Sigmoid colon (tissue), 7 donors: ENCODE measurements at places on chromosomes 4 and X.

- peaks cover 41% of the 10 kb centered on the region for H3K4me1 ChIP-seq
- H3K27me3 ChIP-seq = no peaks in the 10 kb centered on the region
- H3K27ac ChIP-seq = peak overlapping the region; percentile 64
- H3K4me3 ChIP-seq = no peak overlapping the region
Observed at GRCh38 chrX:57900975-57901374, 9.3 kb downstream of the ZXDA start.

DNA sequence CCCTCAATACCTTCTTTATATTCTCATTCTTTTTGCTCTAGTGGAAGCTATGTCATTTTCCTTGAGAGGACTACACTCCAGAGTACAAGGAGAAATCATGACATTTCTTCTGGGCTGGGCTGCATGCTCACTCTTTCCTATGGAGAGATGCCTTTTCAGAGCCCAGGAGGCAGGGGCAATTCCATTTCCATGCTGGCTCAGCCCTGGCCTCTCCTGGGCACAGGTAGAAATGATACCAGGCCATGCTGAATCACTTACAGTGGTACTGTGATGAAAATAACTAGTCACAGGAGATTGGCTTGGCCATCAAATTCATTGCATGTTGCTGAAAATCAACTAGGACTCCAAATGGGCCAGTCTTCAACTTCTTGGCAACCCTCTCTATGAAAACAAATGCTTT, 34.0 kb upstream of the PPARGC1A start:
- DNase-seq = no peak
- H3K4me1 ChIP-seq = no peaks in the 10 kb centered on the region
- no peaks in the 10 kb centered on the region for H3K36me3 ChIP-seq

DNA sequence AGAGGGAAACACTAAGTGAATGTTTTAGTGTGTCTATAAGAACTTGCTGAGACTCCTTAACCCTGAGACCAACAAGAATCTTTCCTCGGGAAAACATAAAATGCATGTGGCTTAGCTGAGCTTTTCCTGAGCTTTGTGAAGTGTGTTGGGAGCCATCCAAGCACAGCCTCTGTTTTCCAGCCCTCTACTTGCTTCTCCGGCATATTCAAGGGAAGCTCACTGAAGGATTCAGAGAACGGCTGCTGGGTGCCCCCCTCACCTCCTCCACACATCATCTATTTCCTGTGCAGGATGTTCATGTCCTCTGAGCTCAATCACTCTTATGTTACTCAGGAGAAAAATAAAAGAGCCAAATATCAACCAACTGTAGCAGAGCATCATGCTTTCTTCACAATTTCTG, 492.1 kb downstream of the IL15 start:
- peak; percentile 66 for DNase-seq
- no peak overlapping the region for H3K4me3 ChIP-seq
- peak overlapping the region; percentile 47 for H3K27ac ChIP-seq
- no peaks in the 10 kb centered on the region for H3K36me3 ChIP-seq
- H3K27me3 ChIP-seq = no peaks in the 10 kb centered on the region

DNA sequence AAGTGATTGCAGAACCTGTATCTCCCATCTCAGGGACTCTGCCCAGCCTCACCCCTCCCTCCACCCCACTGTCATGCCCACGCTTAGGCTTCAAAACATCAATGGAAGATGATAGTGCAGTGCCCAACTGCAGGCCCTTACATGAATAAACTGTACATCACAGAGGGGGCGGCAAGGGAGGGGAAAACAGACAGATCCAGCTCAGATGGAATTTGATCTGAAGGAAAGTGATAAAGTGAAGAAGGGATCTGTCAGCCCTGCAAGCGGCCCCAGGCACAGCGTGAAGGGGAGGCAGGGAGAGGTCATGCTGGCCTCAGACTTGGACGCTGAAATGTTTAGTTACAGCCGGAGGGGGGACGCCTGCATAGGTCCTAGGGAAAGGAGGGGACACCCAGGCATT, 38.5 kb downstream of the GYG2 start:
- no peak for DNase-seq
- no peaks in the 10 kb centered on the region for H3K36me3 ChIP-seq
- no peak overlapping the region for H3K27ac ChIP-seq
- no peaks in the 10 kb centered on the region for H3K27me3 ChIP-seq
- no peaks in the 10 kb centered on the region for H3K4me1 ChIP-seq

DNA sequence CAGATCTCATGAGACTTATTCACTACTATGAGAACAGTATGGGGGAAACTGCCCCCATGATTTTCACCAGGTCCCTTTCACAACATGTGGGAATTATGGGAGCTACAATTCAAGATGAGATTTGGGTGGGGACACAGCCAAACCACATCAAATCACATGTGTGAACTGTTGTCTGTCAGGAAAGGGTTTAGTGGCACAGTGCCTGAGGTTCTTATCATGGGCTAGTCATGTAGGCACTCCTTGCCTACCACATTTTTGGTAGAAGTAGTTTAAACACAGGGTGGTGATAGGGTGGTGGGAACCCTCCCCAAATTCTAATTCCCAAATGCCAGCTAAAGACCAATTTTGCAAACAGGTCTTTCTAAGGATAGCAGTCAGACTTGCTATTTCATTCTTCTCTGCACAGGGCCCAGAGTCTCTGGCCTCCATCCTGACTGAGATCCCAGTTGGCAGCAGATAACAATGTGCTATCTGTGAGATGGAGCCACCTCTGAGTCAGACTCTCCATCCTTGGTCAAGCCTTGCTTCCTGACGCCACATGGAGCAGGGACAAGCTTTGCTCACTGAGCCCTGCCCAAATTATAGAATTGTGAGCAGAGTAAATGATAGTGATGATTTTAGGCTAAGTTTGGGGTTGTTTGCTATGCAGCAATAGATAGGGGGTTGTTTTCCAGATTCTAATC, 33.5 kb upstream of the SETD7 start:
- H3K4me3 ChIP-seq = no peak overlapping the region
- H3K4me1 ChIP-seq = no peaks in the 10 kb centered on the region
- H3K27me3 ChIP-seq = no peaks in the 10 kb centered on the region
- no peak for DNase-seq

DNA sequence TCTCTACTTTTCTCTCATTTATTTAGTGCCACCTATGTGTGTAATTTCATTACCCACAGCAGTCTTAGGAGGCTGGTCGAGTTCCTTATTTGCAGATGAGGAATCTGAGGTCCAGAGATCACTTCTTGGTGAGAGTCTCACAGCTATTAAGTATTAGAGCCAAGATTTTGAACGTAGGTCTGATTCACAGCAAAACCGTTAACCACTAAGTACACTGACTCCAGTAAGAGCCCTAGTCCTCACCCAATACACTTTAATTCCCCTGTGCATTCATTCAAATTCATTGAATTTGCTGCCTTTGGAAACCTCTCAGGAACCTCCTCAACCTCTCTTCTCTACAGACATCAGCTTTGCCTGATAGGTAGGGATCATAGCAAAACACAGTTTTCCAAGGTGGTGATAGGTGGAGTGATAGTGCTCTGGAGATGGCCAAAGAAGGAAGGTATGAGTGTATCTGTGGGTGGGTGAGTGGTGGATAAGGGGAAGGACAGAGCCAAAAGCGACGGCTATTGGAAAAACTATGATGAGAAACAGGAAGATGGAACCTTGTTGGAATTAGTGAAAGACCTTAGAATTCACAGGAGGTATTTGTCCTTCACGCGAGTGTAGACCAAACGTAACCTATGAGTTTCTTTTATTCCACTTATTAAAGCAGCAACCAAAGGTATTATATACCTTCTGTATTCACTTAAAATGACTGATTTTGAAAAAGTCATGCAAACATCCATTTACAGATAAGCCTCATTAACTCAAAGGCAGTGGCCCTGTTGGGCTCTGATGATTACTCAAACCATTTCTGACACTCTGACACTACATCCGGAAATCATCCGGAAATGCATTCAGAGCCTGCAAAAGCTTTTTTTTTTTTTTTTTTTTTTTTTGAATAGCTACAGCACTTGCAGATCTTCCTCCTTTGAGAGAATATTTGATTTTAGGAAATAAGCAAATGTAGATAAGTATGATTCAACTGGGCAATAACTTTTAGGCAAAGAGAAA, 6.3 kb downstream of the FMR1 start:
- no peak overlapping the region for H3K27ac ChIP-seq
- H3K36me3 ChIP-seq = no peaks in the 10 kb centered on the region
- no peak for DNase-seq
- H3K27me3 ChIP-seq = no peaks in the 10 kb centered on the region
- peaks cover 11% of the 10 kb centered on the region for H3K4me1 ChIP-seq

- H3K36me3 ChIP-seq = no peaks in the 10 kb centered on the region
- H3K4me1 ChIP-seq = peaks cover 14% of the 10 kb centered on the region
- H3K27me3 ChIP-seq = no peaks in the 10 kb centered on the region
- H3K27ac ChIP-seq = no peak overlapping the region
- H3K4me3 ChIP-seq = no peak overlapping the region
- no peak for DNase-seq
Observed at GRCh38 chr4:8227771-8228318, 28.8 kb downstream of the SH3TC1 start.

GRCh38 chrX:21412883-21413282, 38.7 kb downstream of the CNKSR2 start:
- H3K36me3 ChIP-seq = no peaks in the 10 kb centered on the region
- H3K4me1 ChIP-seq = no peaks in the 10 kb centered on the region
- H3K4me3 ChIP-seq = no peak overlapping the region
- H3K27me3 ChIP-seq = no peaks in the 10 kb centered on the region
- no peak overlapping the region for H3K27ac ChIP-seq

DNA sequence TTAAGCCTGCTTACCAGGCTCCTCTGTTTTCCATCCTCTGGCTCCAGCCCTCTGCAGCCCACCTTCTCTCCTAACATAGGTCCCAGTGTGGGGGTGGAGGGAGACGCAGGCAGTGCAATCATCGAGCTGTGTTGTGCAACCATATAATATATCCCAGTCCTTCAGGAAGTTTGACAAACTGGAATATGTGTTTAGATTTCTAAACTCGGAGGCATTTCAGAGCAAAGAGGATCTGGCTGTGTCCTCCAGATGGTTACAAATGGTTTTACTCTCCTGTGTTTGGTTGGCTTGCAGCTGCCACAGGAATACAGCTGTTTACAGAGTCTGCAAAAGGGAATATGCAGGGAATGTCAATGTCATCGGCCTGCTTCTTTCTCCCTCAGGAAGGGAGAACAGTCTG, 195.3 kb upstream of the LNX1 start:
- DNase-seq = peak; percentile 71
- H3K27ac ChIP-seq = peak overlapping the region; percentile 34
- no peaks in the 10 kb centered on the region for H3K36me3 ChIP-seq
- H3K4me3 ChIP-seq = no peak overlapping the region

DNA sequence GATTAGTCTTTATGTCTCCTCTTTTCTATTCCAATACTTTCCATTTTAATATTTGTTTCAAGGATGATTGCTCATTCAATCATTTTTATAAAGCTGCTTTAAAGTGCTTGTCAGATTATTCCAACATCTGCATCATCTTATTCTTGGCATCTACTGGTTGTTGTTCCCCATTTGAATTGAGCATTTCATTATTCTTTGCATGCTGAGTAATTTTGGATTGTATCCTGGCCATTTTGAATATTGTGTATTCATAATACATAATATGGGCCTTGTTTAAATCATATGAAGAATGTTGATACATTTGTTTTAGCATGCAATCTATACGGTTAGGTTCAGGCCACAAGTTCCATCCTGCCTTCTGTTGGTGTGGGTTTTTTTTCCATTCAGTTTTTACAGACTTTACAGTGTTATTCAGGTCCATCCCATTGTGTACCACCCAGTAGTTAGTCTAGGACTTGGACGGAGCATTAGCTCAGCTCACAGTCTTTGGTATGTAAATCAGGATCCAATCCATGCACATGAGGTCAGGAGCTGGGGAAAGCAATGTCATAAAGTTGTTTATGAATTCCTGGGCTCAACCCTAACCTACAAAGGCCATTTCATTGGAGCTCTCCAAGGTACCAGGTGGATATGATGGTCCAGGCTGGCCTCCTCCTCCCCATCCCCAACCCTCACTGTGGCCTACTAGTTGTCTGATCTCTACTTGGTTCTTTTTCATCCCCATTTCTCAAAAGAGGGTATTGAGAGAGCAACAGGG, 20.3 kb downstream of the RGN start:
- no peak overlapping the region for H3K4me3 ChIP-seq
- no peaks in the 10 kb centered on the region for H3K36me3 ChIP-seq
- H3K4me1 ChIP-seq = no peaks in the 10 kb centered on the region
- no peak for DNase-seq

DNA sequence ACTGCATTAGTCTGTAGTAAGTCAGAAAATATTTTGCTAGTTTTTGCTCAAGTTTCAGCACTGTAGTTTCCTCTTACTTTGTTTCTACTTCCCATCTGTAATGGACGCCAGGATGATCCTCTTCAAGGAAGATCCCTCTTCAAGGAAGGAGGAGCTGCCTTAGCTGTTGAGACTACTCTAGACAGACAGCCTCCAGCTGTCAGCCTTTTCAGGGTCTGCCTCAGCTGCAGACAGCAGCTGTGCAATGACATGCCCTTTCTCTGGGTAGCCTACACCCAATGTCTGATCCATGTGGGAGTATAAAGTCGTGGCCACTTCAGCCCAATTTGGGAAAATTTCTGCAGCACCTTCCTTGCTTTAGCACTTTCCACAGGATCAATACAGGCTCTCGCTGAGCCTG, 281.0 kb upstream of the MAOA start:
- DNase-seq = no peak
- no peak overlapping the region for H3K4me3 ChIP-seq
- H3K36me3 ChIP-seq = no peaks in the 10 kb centered on the region

- H3K4me3 ChIP-seq = no peak overlapping the region
- no peaks in the 10 kb centered on the region for H3K4me1 ChIP-seq
- H3K36me3 ChIP-seq = no peaks in the 10 kb centered on the region
- no peak for DNase-seq
- H3K27me3 ChIP-seq = no peaks in the 10 kb centered on the region
Observed at GRCh38 chr4:94813221-94813620, 55.5 kb downstream of the BMPR1B start.
